ENCODE measurements at places on chromosomes 5 and 9.

GRCh38 chr5:80481019-80481893 is 6.6 kb upstream of the FAM151B start:
- no peak for DNase-seq

DNA sequence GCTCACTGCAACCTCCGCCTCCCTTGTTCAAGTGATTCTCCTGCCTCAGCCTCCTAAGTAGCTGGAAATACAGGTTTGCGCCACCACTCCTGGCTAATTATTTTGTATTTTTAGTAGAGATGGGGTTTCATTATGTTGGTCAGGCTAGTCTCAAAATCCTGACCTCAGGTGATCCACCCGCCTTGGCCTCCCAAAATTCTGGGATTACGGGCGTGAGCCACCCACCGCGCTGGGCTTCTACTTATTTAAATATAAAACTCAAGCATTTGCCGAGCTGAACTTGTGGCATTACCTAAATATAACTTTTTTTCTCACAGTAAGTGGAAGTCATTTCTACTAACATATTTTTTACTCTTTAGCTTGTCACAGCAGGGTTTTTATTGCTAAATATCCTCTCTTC is 1356.3 kb upstream of the ACO1 start:
- DNase-seq: no peak

DNA sequence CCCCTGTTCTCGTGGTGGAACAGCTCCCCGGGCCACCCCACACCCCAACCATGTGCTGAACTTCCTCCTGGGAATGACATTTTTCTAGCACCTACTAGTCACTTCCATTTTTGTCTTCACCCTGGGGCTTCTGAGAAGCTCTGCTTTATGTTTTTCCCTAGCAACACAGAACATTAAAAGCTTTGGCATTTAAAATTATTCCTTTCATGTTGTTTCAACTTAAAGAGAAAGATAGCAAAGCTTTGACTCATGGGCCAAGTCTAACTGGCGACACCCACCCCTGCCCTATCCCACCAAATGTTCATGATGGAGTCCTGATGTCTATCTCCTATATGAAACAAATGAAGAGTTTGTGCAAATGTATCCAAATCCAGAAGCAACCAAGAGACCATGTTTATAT is 22.4 kb downstream of the BOD1 start:
- DNase-seq: no peak

GRCh38 chr9:137745541-137745991 is 126.8 kb downstream of the EHMT1 start:
- no peak for DNase-seq

DNA sequence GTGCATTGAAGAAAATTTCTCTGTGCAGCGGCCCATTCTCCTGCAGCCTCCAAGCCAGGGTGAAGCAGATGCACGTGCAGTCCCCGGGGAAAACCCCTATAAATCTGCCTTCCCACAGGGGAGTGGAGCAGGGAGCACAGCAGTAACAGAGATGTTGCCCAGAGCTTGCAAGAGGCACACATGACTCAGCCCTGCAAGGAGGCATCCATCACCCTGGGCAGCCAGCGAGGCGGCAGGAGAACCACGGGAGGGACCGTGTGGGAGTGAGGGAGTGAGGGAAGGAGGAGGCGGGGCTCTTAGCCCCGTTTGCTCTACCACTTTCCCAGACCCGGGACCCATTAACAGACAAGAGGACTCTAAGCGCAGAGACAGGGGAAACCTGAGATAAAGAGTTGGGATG is 96.2 kb upstream of the ARAP3 start:
- no peak for DNase-seq

DNA sequence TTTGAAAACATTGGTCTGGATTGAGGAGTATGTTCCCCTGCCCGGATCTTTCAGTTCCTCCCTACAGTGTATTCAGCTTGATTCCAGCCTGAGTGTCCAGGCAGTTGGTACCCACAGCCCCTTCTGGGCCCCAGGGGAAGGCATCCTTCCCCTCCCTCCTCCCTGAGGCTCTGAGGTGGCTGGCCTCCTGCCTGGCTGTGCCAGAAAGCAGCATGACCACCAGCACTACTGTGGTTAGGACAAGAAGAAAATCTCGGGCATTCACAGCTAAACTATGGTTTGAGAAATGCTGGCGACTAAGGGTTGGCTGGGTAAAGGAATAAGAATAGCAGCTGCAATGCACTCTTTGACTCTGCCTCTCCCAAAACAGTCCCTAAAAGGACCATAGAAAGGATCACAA is 84.6 kb upstream of the LIFR start:
- DNase-seq: peak; percentile 50

GRCh38 chr9:6426117-6426516 is 13.1 kb downstream of the UHRF2 start:
- DNase-seq: no peak
